ENCODE measurements at places on chromosomes 7 and 10. TPM values are rescaled to one million over a fixed set of nuclear protein-coding genes. Genes with fewer than 3 reads are reported as not detected.

The GIMAP8 gene
- polyA plus RNA-seq: 14.3 TPM

The IFIT1 gene
- 14.1 TPM for polyA plus RNA-seq

The GSDME gene
- polyA plus RNA-seq: 11.3 TPM

The OR9A2 gene
- not detected for polyA plus RNA-seq

The ENTPD1 gene
- 53.8 TPM for polyA plus RNA-seq

The CYP2C8 gene
- polyA plus RNA-seq: 0.95 TPM

The KLLN gene
- polyA plus RNA-seq: 0.46 TPM

The AKR1B1 gene
- 109 TPM for polyA plus RNA-seq

The RHOBTB1 gene
- 6.7 TPM for polyA plus RNA-seq

The LIPK gene
- polyA plus RNA-seq: not detected

All from urinary bladder (tissue), 4 donors.